ENCODE measurements at places on chromosomes 3 and 15. TPM values are rescaled to one million over a fixed set of nuclear protein-coding genes. Genes with fewer than 3 reads are reported as not detected.

The STXBP5L gene
- 2.0 TPM for total RNA-seq

The SAMD7 gene
- total RNA-seq = not detected

The ALDH1A2 gene
- 0.18 TPM for total RNA-seq

The RTP1 gene
- total RNA-seq = not detected

The CD200R1 gene
- not detected for total RNA-seq
